Chondrocyte (in vitro differentiated cells): ENCODE measurements at places on chromosomes 13 and 19. TPM values are rescaled to one million over a fixed set of nuclear protein-coding genes. Genes with fewer than 3 reads are reported as not detected.

DNA sequence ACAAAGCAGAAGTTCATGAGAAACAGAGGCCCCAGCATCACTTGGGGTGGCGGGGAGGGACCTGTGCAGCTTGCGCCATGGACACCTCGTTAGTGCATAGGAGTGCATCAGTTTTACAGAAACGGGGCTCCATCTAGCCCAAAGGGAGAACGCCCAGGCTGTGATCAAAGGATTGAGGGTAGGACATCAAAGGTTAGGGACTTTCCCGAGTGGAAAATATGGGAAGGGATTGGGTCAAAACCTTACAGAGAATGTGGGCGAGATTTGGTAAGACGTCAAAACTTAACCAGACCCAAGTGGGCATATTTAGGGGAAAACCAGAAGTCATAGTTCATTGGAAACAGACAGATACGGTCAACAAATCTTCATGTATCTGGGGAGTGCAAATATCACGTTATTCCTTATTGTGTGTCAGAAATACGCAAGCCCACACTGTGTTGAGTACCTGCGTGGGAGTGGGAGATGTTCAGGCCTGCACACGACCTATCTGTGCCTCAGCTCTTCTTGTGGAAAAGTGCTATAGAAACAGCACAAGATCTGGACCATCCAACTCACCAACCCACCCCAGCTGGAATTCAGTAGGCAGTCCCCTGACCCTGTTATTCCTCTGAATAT, 9.4 kb upstream of the GRAMD1A start:
- DNase-seq: no peak

DNA sequence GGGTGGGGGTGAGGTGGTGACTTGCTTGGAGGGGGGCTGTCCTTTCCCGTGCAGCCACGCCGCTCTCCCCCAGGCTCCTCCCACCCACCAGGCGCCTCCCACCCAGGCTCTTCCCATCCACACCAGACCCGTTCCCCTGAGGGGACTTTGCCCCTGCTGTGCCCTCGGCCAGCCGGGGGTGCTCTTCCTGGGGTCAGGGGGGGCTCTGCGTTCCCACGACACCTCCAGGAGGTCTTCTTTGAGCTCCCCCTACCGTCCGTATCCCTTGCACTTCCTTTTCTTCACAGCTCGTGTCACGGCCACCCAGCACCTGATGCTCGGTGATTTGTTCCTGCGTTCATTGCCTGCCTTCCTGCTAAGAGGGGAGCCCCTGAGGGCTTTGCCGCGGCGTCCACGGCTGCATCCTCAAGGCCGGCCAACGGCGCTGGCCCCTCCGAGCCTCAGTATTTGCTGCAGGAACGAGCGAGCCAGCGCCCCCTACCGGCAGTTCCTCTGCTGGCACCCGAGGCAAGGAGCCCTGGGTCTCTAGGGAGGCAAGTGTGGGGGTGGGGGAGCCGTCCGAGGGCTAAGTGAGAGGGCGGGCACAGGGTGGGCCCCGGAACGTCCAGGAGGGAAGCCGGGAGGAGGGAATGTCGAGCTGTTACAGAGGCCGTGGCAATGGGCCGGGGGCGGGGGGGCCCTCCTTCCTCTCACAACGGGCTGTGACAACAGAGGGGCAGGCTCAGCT, 11.8 kb downstream of the LRRC4B start:
- no peak for DNase-seq

- DNase-seq: no peak
Observed at GRCh38 chr19:4728871-4729270, 5.2 kb upstream of the DPP9 start.

DNA sequence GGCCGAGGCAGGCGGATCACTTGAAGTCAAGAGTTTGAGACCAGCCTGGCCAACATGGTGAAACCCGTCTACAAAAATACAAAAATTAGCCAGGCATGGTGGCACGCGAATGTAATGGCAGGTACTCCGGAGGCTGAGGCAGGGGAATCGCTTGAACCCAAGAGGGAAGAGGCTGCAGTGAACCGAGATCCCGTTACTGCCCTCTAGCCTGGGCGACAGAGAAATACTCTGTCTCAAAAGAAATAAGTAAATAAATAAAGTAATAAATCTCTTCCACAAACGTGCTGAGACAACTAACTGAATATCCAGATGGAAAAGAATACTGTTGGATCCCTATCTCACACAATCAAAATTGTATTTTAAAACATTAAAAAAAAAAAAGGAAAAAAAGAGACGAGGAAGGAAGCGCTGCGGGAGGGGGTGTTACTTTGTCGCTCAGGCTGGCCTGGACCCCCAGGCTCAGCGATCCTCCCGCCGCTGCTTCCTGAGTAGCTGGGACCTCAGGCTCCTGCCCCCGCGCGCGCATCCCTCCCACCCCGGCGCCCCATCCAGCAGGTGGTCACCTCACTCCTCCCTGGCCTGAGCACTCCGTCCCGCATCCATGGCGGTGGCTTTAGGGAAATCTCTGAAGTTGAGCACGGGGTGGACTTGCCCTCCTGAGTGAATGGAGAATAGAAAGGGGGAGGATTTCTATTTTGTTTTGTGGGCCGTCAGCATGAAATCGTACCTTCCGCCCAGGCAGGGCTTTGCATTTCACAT, 628 bp upstream of the ZNF813 start:
- no peak for DNase-seq

Gene PSG5
- total RNA-seq: not detected in 3 replicates

Gene VSIG10L
- 4.9 to 5.5 TPM (median 5.4 TPM) in 3 replicates for total RNA-seq

Gene IGFL4
- total RNA-seq: 0.15 TPM in 1 of 3 replicates, not detected in the others

Gene PHF11
- total RNA-seq: 20.4 to 26.0 TPM (median 24.6 TPM) in 3 replicates

Gene UGGT2
- total RNA-seq: 35.7 to 48.1 TPM (median 40.3 TPM) in 3 replicates
